IMR-90 (cell line): ENCODE measurements at places on chromosomes 5 and 9. TPM values are rescaled to one million over a fixed set of nuclear protein-coding genes. Genes with fewer than 3 reads are reported as not detected.

DNA sequence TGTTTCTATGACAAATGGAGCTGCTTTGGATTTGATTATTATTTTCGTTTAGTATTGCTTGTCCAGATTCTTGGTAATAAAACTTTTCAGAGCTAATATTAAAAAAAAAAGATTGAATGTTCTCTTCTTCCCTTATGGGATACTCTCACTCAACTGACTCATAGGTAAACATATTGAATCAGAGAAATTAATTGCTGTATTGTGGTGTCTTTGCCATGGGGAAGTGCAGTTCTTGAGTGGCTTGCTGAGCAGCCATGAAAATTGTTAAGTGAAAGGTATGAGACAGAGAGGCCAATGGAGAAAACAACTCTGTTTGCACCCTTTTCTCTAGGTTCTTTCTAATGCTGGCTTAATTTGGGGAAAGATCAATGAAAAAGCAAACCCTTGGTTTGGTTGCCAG, 149.9 kb upstream of the HMHB1 start:
- H3K36me3 ChIP-seq = no peaks in the 10 kb centered on the region
- no peaks in the 10 kb centered on the region for H3K4me1 ChIP-seq

- DNase-seq = no peak
- no peak overlapping the region for H3K4me3 ChIP-seq
- no peak overlapping the region for H3K27ac ChIP-seq
- H3K27me3 ChIP-seq = peaks cover 6% of the 10 kb centered on the region
- H3K4me1 ChIP-seq = peaks cover 4% of the 10 kb centered on the region; the same call in 1 of the 2 replicates
Measured at GRCh38 chr9:14272927-14273528, 40.9 kb downstream of the NFIB start.

DNA sequence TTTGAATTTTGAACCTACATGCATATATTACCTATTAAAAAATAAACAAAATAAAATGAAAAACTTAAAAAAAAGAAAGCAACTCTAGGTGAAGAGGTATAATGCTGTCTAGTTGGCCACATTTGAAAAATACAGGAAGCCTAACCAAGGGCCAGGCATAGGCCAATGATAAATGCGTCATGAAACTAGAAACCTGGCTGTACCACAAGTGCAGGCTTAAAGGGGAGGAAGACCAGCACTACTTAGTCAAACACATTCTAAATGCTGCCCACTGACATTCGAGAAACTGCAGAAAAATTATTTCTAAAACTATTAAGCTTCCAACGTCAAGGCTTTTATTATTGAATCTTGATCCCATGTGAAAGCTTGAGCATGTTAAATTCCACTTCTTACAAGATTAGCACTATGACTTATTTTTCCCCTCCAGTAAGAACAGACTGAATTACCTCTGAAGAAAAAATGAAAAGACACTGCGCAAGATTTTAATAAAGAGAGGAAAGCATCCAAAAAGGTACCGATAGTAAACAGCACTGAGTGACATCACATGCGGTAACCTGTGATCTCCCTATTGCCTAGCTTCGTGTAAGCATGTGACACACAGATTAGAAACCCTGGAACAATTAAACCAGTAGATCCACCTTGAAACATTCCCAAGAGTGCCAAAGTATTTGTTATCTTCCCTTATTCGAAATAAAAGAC, 16.2 kb downstream of the CDC14B start:
- peaks cover 2% of the 10 kb centered on the region; the same call in 1 of the 2 replicates for H3K4me1 ChIP-seq
- H3K4me3 ChIP-seq = no peak overlapping the region
- DNase-seq = peak; percentile 51
- no peaks in the 10 kb centered on the region for H3K27me3 ChIP-seq
- no peak overlapping the region for H3K27ac ChIP-seq

Gene NUTM2F
- total RNA-seq = not detected in 2 replicates
